ENCODE measurements at places on chromosomes 1 and 21.

DNA sequence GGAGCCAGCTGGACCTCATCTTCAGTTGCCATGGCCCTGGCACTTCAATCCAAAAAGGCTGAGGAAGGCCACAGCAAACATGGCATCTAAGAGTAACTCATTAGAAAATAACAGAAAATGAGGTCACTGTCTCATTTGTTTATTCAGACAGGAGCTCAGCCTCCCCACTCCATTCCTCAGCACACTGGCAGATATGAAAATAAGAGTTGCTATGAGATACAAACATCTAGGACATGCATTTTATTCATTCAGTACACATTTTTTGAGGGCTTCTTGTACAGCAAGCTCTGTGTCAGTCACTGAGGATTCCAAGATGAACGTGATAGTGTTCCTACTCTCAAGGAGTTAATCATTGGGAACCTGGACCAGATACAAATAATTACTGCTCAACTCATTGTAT is 32.7 kb upstream of the TMEM125 start:
- DNase-seq, result no peak

DNA sequence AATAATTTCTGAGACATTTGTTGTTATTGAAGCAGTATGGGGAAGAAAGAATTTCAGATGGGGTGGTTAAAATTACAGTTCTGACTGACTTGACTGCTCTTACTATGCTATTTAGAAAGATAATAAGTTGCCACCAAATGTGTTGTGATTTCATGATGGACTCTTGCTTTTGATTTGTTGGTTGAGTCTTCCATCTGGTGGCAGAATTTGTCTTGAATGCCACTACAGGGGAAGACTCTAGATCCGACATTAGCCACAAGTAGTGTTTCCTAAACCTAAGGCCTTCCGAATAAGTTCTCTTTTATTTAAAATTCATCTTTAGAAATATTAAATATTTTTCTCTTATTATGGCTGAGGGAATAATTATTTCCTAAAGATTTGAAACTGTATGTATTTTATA is 190.9 kb upstream of the ADGRL4 start:
- DNase-seq, result no peak

DNA sequence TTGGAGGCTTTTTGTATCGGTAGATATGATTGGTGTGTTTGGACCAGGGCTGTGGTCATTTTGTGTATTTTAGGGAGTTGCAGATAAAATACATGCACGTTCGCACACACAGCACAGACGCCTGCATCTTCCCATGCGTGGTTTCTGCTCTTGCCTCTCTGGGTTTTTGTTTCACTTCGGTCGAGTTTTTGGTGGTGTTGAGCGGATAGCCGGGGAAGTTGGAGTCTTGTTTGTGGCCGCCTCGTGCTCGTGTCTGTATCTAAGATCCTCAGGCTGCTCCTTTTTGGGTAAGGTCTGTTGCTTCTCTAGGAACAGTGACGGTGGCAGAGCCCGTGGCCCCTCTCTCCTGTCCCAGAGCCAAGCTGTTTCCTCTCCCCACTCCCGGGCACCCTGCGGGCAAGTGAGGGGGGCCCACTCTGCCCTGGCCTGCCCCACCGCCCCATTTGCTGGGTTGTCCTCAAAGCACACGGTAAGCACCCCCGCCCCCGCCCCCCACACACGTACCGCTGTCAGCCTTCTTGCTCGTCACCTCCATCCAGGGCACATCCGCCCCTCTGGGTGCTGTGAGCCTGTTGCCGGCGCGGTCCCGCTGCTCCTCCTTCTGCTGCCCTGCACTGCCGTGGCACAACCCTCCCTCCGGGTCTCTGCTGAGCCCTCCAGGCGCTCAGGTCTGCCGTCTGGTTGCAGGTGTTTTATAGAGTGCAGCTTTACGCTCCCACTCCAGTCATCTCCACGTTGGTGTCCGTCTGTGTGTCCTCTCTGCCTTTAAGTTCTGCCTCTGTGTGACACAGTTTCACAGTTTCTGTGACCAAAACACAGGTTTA is 51.9 kb downstream of the AGPAT3 start:
- DNase-seq, result peak; percentile 70

GRCh38 chr1:218364028-218364710 is 19.0 kb downstream of the TGFB2 start:
- no peak for DNase-seq

- no peak for DNase-seq
These were observed 552.3 kb downstream of the NUF2 start for GRCh38 chr1:163874070-163874469.

GRCh38 chr21:23936991-23937390 is 1670.3 kb downstream of the MRPL39 start:
- no peak for DNase-seq

DNA sequence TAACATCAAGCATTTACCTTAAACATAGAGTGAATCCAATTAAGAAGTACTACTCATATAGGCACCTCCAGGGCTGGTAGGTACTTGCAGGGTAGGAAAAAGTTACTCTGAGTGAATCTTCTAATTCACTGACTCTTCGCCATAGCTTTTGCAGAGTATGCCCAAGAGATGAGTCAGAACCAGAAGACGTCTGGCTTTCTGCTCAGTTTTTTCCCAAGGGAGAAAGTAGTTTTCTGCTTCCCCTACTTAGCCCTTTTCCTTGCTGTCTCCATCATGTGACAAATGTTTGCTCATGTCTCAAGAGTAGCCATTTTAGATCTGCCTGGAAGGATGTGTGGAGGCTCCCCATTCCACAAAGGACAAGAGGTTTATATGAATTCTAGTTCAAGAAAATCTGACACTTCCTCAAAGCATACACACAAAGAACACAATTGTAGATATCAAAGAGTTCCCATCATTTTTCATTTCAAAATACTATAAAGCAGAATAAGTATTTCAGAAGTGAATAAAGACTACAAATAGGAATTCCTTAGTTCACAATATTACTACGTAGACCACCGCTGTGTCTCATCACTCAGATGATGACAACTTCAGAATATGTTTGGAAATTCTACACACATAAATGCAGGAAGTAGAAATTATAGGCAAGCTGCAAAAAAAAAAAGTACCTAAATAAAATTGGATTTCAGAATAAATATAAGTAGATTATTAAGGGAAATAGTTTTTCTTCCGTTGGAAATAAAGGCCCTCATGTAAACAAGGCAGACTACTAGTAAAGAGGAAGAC is 98.5 kb downstream of the ASH1L start:
- DNase-seq, result no peak

DNA sequence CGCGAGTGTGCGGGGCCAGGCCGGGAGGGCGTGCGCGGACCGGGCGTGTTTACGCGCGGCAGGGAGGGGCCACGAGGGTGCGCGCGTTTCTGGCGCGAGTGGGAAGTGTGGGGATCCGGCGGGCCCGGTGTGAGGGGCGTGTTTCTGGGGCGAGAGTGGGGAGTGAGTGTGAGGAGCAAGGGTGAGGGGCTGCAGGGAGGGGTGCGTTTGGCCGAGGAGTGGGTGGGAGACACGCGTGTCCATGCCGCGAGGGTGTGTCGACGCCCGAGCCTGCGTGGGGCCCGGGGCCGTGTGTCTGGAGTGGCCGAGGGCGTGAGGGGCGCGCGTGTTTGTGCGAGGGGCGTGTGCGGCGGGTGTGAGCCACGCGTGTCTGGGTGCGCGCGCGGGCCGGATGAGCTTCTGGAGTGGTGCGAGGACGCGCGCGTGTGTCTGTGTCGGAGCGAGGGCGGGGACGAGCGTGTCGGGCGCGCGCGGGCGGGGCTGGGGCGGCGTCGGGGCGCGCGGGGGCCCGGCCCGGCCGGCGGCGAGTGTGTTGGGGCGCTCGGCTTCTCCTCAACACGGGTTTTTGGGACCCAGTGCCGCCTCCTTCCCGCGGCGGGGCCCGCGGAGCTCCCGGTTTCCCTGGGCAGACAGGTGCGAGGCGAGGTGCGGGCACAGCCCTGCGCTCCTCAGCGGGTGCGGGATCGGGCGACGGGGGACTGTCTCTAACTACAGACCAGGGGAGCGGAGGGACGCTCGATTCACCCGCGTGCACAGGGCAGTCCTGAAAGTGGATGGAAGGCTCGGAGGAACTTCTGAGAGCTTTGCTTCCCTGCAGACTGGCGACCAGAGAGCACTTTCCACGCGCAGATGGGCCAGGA is 65.8 kb upstream of the VAMP3 start:
- DNase-seq, result no peak

DNA sequence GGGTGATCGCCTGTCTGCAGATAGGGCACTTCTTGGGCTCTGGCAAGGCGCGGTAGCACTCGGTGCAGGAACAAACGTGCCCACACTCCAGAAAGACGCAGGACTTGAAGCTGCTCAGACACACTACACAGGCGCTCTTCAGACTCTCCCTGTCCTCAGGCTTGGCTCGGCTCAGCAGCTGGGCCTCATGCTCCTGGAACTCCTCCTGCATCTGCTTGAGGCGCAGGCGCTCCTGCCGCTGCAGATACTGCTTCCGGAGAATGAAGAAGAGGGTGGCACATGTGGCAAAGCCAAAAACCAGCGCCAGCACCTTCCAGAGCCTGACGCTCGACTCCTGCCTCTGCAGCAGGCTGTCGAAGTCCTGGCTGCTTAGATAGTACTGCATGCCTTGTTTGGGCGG is 7.2 kb downstream of the MUL1 start:
- no peak for DNase-seq

- no peak for DNase-seq
These were observed 36.6 kb upstream of the SLC44A3 start for GRCh38 chr1:94783342-94784189.

DNA sequence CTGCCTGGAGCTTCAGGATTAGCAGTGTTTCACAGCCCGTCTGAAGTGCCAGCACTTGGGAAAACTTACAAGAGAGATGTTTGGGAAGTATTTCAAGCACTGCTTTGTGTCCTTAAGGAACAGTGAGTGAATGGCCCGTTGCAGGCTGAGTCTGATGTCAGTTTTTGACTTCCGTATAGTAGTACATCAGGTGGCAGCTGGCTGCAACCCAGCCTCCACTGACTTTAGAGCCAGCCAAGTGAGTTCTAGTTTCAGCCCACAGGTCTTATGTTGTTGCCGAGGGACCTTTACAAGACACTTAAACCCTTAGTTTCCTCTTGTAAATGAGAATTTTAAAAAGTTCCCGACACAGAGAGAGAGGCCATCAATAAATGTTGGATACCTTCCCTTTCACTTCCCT is 35.0 kb downstream of the UCK2 start:
- no peak for DNase-seq

DNA sequence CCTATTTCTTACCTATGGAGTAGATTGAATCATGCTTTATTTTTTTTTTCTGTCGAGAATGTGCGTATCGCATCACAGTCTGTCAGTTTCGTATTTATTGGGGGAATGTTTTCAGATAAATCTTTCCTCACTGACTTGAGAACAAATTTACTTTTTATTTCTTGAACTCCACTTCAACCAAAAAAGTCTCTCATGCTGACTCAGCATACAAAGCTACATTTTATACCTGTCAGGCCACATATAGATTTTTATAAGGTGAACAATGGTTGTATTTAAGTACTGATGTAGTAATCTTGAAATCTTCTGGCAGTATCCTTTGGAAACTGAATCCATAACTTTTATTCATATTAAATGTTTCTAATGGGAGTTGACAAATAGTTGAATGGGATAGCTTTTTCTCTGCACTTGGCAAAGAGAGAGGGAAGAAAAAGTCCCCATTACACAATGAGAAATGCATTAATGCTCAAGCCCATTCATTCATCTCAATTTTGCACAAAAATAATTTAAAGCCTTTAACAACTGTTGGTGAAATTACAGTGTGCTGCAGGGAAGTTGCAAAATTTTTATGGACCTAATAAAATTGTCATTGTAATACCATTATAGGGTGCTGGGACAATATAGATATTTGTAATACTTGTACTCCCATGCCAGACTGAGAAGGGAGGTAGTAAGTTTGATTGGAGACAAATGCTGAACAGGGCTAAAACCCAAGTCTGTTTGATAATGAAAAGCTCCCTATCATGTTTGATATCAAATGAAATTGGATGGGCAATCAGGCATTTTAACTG is 367.6 kb downstream of the HLX start:
- DNase-seq, result no peak

GRCh38 chr1:194024659-194025058 is 838.2 kb upstream of the B3GALT2 start:
- no peak for DNase-seq

- no peak for DNase-seq
These were observed 20.0 kb upstream of the WARS2 start for GRCh38 chr1:119160409-119160808.

GRCh38 chr1:156420205-156421061 is 51.4 kb downstream of the RHBG start:
- DNase-seq, result peak; percentile 30

- no peak for DNase-seq
These were observed 44.3 kb upstream of the MAP1LC3C start for GRCh38 chr1:242043165-242043564.

DNA sequence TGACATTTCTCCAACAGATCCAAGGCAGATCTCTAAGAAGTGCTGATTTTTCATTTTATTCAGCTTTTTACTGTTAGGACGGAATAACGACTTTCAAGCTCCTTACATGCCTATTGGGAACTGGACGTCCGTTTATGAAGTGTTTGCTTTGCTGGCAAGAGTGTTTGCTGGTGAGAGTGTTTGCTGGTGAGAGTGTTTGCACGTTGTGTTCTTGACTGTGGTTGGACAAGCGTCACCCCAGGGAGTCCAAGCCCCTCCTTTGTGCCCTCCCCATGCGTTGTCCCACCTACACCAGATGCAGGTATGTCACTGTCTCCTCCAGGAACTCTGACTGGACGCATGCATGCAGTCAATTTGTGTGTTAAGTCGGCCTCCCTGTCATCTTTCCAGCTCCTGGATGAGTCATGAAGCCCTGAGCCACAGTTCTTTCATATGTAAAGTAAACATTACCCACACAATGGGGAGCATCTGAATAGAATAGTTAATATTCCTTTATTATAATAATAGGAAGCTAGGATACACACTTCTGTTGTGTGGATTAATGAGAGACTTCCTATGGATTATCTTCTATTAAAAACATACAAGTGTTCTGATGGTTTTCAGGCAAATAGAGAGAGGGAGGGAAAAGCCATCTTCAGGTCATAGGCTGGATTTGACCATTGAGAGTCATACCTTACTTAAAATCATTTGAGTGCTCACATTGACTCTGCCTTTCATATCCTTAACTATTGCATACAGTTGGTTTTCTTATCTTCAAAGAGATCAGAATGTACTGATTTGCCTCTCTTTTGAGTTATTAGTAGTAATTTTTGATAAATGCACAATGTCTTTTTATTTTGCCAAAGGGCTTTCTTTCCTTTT is 119.2 kb downstream of the GALNT2 start:
- DNase-seq, result peak; percentile 47

GRCh38 chr1:87134061-87134460 is 194.6 kb upstream of the LMO4 start:
- no peak for DNase-seq

GRCh38 chr1:8661185-8662110 is 156.0 kb downstream of the RERE start:
- peak; percentile 60 for DNase-seq

- no peak for DNase-seq
These were observed 10.9 kb upstream of the SAMD11 start for GRCh38 chr1:912740-913301.

DNA sequence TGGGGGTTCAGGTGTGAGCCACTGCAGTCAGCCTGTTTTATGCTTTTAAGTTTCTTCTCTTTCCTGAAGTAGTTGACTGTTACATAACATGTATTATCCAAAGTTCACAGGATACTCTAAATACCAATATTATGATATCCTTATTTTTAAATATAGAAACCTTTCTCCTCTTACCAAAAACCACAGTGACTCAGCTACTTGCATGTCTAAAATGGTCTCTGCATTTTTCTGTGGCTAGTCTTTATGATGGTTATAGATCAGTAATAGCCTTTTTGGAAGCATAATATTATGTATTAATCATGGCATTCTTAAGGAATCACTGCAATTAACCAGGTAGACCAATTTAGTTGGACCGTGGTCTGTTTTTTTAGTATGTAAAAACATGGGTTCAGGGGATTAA is 210.8 kb upstream of the CACYBP start:
- DNase-seq, result no peak

- DNase-seq, result no peak
These were observed 107.9 kb downstream of the RUNX1 start for GRCh38 chr21:34941162-34941561.

All from activated CD4-positive, alpha-beta T cell treated with anti-CD3 and anti-CD28 coated beads, Interleukin-10, Interleukin-2, amounts not matched to agents 100 ng/mL and 50 ng/mL, durations not matched to agents 16 hours and 8 hours (primary cell).